ENCODE measurements at places on chromosomes 11 and 22.

GRCh38 chr11:105486929-105487328, 122.9 kb upstream of the GRIA4 start:
- DNase-seq, result no peak

- DNase-seq, result no peak
Observed at GRCh38 chr22:42343121-42343454, 72.6 kb upstream of the TCF20 start.

GRCh38 chr22:20426259-20426615, 11.4 kb downstream of the SCARF2 start:
- no peak for DNase-seq

DNA sequence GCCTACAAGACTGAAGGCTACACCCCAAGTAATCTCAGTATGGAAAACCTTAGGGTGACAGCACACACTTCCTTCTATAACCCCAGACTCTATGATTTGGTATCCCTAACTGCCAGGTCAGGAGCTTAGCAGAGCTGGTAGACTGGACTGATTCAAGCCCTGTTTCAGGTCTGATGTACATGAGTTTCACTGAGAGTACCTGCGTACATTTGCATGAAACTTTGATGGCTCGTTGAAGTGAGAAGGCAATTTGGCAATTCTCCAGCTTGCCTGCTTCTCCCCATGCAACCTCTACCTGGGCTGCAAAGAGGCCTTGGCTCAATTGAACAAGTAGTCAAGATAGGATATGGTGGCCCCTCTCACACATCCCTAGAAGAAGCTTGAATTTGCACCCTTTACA, 10.2 kb downstream of the FIBIN start:
- no peak for DNase-seq

- DNase-seq, result no peak
Observed at GRCh38 chr22:36224245-36224644, 15.1 kb downstream of the APOL2 start.

- DNase-seq, result no peak
Observed at GRCh38 chr22:38238519-38239071, 34.2 kb downstream of the TMEM184B start.

- no peak for DNase-seq
Observed at GRCh38 chr11:41281131-41281742, 178.2 kb downstream of the LRRC4C start.

GRCh38 chr11:109306322-109306721, 115.7 kb upstream of the C11orf87 start:
- no peak for DNase-seq

GRCh38 chr22:49198705-49199084, 629.0 kb downstream of the BRD1 start:
- DNase-seq, result no peak

GRCh38 chr11:30852091-30852490, 265.9 kb upstream of the MPPED2 start:
- no peak for DNase-seq

- DNase-seq, result no peak
Observed at GRCh38 chr11:58513747-58514367, 6.0 kb upstream of the OR5B21 start.

Measured in stimulated activated CD8-positive, alpha-beta memory T cell treated with anti-CD3 and anti-CD28 coated beads, Interleukin-7, amount 100 ng/mL, for 1 hour (primary cell).